ENCODE measurements at places on chromosomes 1 and 21. TPM values are rescaled to one million over a fixed set of nuclear protein-coding genes. Genes with fewer than 3 reads are reported as not detected.

GRCh38 chr1:114353262-114353661 lies 157.7 kb downstream of the TRIM33 start:
- DNase-seq, result no peak

DNA sequence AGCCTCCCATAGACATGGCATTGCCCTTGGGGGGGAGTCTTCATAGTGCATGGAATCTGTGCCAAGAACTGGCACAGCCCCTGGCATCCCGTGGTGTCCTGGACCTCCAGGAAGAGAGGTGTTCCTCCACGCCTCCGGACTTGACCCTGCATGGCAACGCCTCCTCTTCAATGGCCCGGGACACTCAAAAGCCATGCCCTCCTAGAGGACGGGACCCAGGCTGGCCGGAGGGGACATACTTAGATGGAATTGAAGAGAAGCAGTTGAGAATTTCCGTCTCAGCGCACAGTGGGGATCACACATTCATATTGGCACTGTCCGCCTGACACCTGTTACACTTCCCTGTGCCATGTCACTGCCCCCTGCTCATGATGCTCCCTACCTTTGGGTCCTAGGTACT lies 38.4 kb upstream of the TENT5C start:
- DNase-seq, result no peak

GRCh38 chr1:30872033-30872947 lies 36.3 kb downstream of the SDC3 start:
- DNase-seq, result no peak

DNA sequence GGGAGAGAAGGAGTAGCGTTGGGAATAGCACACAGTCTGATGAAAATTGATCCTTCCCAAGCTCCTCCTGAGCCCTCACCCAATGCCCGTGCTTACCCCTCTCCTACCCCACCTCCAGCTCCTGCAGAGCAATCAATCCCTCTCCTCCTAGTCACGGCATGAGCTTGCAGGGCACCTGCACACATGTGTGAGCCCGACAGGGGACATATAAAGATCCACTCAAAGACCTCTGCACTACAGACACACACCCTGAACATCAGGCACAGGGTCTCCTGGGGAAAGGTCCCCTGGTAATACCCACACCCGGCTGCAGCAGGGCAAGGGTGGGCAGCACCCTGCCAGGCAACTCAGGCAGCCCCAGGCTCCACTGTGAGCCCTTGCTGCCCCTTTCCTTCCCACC lies 426 bp downstream of the VSIG8 start:
- DNase-seq, result no peak

GRCh38 chr1:94270801-94271203 lies 33.4 kb upstream of the ARHGAP29 start:
- DNase-seq, result no peak

GRCh38 chr1:204873714-204874113 lies 3.1 kb downstream of the NFASC start:
- no peak for DNase-seq

Gene TMEM125
- 29.7 TPM for polyA plus RNA-seq

Gene LIPI
- 0.21 TPM for polyA plus RNA-seq

Gene CFAP141
- polyA plus RNA-seq, result not detected

Gene MXRA8
- 346 TPM for polyA plus RNA-seq
